Fibroblast of skin of right quadriceps (primary cell): ENCODE measurements at places on chromosomes 2 and 18.
A peak's percentile ranks its signal among the peaks of the same experiment; 100 is the strongest.

DNA sequence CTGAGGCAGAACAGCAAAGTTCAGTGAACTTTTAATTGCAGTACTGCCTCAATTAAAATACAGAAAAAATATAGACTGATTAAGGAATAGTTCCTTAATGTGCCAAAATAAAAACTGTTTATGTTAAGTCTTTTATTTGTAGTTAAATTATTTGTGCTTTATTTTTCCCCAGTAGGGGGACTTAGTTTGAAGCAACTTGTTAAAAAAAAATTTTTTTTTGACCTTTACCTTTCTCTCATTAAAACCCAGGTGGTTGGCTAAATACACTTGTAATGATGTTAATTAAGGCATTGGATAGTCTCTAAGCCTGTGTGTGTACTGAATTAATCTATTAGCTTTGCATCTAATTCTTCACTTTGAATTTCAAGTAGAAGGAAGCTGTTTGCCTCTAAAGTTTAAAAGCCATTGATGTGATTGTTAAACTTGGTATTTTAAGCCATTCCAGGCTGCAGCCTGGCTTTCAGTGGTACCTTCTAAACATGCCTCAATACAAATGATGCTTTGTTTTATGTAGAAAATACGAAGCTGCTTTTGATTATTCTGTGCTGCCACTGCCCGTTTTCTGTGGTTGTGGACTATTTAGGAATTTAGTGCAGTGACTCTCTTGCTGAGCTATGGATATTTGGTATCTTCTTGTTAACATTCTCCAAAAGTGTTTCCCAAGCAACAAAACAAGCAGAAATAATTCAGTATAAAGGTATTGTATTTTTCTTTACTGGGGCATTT, 102.9 kb downstream of the TANC1 start:
- DNase-seq: peak; percentile 88

- peak; percentile 29 for DNase-seq
Observed at GRCh38 chr18:34909637-34910364, 131.4 kb upstream of the MAPRE2 start.

DNA sequence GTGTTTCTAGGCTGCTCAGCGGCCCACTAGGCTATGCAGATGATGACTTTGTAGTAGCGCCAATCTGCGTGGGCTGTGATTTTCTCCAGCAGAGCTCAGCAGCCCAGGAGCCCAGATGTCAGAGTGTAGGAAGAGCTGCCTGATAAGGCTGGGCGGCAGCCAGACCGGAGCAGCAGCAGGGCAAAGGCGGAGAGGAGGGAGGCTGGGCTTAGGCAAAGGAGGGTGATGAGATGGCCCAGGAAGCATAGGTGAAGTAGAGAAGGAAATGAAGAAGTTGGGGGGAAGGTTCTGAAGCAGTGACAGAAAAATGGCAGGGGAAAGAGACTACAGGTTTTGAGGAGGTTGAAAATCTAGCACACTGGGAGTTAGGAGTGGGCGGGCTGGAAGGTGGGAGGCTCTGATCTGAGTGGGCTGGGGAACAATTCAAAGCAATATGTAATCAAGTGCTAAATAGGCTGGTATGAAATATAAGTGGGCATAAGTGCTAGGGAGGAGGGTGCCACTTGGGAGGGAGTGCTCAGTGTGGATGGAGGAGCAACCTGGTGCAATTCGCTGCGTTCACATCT, 50.6 kb upstream of the STPG4 start:
- no peak for DNase-seq

GRCh38 chr2:175396696-175397095, 215.2 kb upstream of the ATP5MC3 start:
- no peak for DNase-seq

DNA sequence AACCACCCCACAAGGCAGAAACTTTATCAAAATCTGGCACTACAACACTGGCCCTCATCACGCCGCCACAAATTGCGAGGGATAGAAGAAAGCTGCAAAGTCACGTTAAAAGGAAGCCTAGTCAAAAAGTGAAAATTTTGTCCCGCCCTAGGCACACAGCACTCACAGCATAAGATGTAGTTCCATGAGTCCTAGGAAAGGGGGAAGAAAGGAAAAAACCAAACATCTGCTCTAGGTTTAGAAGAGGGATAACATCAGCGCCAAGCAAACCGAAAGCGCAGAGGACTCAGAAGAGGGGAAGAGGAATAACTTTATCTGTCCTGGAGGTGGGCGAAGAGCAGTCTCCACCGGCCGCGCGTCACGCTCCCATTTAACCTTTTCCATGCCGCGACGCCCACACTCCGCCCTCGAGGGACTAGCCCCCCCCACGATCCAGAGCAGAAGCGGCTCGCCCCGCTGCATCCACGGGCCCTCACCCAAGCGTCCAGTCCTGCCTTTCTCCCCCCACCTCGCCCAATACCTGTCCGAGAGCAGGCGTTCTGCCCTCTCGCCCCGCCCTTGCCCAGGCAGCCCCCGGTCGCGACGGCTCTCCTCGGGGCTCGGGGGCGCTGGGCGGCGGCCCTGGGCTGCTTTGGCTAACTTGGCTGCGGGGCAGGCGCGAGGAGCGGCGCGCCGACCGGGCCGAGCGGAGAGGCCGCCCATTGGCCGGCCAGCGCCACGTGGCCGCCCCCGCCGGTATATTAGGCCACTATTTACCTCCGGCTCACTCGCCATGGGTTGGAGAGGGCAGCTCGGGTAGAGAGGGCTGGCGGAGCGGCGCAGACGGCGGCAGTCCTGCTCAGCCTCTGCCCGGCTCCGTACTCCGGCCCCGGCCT, at the start of gene HOXD1:
HOXD1 (plus strand) TSS at position 770 of the 875 bp plus-strand sequence. CDS start 134 bp downstream, outside the sequence.
- DNase-seq: peak; percentile 39

DNA sequence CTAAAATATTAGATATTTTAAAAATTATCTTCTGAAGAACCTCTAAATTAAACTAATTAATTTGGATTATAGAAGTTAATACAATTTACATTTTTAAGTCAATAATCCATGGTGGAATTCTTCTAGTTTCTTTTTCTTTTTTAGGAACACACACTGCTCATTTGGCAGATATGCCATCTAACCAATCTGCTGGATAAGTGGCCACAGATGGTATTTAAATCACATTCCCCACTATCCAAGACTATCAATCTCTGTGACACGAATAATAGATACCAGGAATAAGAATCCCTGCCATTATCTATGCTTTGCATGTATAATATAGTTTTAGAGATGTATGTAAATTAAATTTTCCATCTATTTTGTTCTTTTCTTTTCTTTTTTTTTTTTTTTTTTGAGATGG, 58.5 kb downstream of the CABYR start:
- DNase-seq: no peak

DNA sequence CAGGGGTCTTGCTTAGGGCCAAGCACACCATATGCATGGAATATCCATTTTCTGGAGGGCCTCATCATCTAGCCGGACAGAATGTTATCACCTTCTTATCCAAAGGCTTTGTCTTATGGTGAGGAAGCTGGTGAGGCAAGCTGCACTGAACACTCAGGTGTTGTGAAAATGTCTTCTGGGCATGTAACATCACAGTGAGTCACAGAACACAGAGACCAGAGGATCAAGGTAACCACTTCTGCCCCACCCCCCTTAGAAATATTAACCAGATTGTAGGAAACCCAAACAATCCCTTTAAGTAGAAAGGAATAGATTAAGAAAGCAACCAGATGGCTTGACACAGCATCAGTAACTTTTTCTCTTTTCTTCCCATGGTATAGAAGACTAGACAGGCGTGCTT, 51.1 kb downstream of the MYO5B start:
- no peak for DNase-seq
